ENCODE measurements at places on chromosomes 5 and 9.

- DNase-seq: no peak
Measured at GRCh38 chr9:88766778-88767503, 224.3 kb upstream of the S1PR3 start.

- DNase-seq: no peak
Measured at GRCh38 chr5:102798104-102798785, 43.1 kb downstream of the PAM start.

- no peak for DNase-seq
Measured at GRCh38 chr5:989961-990530, 18.6 kb upstream of the NKD2 start.

DNA sequence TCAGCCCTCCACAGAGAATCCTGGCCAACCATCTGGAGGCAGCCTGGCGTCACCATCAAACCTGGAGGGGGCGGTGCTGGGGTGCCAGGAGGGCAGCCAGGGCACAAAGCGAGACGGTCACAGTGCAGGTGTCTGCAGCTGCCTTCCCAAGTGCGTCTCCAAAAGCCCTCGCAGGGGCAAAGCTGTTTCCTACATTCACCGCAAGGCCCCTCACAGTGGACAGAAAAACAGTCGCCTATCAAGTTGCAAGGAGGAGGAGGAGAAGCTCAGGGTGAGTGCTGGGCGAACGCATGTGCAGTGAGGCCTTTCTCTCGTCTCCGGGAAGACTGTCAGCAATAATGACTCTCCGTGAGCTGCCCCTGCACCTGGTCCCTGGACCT, 18.0 kb upstream of the LHX3 start:
- no peak for DNase-seq

DNA sequence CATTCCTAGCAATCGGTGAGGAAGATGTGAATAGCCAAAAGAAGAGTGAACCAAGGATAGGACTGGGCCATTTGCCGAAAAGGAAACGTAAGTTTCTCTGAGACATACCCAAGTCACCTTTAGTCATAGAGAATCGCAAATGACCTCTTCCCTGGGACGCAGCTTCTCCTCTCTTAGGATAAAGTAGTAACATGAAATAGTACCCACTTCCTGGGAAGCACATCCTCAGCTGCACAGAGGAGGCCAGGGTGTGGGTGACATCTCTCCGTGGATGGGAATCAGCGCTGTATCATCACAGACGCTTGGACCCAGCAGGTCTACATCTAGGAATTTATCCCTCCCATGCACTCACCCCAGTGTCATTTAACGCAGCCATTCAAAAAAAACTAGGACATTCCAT, 120.9 kb upstream of the PHYKPL start:
- no peak for DNase-seq

- no peak for DNase-seq
Measured at GRCh38 chr5:111453295-111453694, 59.0 kb downstream of the STARD4 start.
